ENCODE measurements at places on chromosomes 6 and 20.
A peak's percentile ranks its signal among the peaks of the same experiment; 100 is the strongest.

DNA sequence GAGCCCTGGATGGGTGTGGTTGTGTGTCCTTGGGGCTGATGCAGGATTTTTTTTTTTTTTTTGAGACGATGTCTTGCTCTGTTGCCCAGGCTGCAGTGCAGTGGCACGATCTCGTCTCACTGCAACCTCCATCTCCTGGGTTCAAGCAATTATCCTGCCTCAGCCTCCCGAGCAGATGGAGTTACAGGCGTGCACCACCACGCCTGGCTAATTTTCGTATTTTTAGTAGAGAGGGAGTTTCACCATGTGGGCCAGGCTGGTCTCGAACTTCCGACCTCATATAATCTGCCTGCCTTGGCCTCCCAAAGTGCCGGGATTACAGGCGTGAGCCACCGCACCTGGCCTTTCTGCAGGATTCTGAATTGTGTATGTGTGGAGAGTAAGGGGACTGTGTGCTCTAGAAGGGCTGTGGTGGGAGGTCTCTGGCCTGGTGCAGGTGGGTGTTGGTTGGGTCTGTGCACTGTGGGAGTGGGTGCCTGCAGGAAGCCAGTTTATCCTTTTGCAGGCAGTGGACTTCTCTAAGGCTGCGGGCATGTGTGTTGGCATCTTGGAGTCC is 11.0 kb upstream of the ID1 start:
- no peak for DNase-seq

DNA sequence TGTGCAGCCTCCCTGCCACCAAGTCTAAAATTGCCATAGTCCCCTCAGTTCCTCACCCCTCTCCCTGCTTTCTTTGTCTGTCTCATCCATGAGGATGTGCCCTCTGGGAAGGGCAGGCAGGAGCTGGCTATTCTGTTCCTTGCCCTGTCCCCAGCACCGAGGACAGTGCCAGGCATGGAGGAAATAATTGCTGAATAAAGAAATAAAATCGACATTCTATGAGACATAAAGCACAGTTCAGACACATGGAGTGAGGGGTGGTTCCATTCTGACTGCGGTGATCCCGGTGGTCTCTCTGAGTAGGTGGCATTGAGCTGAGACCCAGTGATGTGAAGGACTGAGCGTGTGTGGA is 23.5 kb upstream of the NOL4L start:
- DNase-seq = no peak

GRCh38 chr20:18005170-18005989 is 36.6 kb downstream of the MGME1 start:
- no peak for DNase-seq

DNA sequence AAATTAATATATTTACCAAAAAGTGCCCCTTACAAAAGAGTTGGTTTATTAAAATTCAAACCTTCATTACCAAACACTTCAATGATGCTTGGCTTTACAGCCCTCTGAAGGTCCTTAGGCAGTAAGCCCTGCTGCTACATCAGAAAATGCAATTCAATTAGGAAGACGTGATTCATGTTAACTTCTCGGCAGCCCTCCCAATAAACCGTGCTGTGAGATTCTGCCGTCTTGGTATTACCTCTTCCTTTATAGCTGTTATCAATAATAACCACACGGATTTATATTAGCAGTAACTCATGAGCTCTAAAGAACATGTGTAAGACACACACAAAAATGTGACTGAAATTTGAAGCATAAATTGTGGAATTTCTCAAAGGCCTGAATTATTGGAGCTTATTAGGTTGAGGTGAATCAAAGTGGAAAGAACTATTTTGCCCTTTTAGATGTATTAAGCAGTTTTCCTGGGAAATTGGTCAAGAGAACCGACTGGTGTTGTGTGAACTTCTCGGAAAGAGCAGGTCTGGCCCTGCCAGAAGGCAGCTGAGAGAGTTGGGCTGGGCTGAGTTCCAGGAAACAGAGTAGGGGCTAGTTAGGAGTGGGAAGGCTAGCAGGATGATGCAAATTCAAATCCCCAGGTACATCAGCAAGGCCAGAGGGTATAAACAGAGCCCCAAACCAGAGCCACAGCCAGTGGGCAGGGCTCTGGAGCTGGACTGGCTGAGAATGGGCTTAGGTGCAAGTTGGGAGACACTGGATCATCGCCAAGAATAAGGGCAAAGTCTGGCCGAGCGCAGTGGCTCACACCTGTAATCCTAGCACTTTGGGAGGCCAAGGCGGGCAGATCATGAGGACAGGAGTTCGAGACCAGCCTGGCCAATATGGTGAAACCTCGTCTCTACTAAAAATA is 33.1 kb downstream of the FGD2 start:
- DNase-seq = no peak

DNA sequence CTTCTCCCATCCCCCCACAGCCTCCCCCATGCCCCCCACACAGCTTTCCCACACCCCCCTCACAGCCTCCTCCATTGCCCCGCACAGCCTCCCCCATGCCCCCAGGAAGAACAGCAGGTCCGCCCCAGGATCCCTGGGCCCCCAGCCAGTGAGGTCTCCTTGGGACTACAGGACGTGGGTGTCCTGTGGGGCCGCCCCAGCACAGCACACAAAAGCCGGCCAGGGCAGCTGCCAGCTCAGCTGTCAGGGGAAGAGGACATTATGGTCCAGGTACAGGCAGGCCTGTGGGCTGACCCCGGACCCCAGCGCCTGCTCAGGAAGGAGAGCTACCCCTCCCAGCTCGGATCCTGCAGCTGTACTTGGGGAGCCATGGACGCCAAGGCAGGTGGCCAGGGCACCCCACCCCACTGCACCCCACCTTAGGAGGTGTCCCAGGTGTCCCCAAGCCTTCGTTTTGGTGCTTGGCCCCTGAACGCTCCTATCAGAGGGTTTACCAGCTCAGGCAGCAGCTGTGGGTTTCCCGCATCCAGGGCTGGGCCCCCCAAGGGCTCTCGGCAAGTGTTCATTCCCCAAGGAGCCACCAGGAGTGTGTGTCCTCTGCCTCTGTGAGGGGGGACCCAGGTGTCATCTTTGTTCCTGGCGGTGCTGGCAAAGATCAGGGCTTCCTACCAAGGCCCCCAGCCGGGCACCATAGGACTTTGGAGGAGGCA is 42.3 kb upstream of the GATA5 start:
- no peak for DNase-seq

- DNase-seq = no peak
These were observed 81.0 kb downstream of the METTL24 start for GRCh38 chr6:110277100-110277665.

DNA sequence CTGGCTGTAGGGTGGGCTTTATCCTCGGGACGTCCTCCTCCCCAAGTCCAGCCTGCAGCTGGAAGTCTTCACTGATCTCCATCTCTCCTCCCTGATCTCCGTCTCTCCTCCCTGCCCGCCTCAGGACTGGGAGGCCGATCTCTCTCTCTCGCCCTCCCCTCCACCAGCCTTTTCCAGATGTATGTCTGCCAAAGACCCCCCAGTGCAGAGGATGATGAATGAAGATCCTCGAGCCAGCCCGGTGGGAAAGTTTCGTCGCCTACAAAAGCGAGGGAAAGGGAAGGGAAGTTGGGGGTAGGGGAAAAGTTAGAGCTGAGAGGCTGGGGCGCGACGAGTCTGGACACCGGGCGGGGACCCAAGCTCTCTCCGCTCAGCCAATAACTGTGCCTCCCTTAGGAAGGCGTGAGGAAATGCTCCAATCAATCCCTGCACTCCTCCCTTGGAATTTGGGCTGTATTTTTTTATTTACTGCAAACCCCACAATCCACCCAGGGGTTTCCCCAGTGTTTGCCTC is 595 bp upstream of the SRF start:
- peak; percentile 84 for DNase-seq

DNA sequence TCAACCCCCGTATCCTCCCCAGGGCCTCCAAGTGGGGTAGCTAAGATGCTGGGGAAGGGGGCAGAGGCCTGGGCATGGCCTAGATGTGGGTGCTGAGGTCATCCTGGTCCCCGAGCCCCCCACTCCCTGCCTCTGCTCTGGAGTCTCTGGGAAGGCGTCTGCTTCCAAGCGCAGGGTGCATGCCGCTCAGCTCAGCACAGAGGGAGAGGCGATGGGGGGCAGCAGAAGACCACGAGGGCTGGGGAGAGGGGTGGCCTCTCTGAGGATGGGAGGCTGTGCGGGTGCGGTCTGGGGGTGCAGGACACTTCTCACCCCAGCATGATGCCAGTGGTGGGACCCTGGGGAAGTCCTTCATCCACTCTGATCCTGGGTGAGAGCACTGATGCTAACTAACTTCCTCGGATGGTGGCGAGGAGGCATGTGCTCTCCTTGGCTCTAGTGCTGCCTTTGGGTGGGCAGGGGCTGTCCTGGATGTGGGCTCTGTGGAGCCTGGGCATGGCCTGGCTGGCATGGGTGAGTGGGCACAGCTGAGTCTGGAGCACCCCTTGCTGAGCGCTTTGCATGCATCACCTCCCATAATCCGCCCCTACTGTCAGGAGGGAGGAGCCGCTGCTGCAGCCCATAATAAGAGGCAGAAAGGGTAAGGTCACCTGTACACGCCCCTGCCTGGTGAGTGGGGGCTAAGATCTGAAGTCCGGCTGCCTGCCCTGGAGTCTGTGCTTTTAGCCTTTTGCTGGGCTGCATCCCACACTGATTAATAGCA is 34.7 kb downstream of the EFCAB8 start:
- DNase-seq = no peak

DNA sequence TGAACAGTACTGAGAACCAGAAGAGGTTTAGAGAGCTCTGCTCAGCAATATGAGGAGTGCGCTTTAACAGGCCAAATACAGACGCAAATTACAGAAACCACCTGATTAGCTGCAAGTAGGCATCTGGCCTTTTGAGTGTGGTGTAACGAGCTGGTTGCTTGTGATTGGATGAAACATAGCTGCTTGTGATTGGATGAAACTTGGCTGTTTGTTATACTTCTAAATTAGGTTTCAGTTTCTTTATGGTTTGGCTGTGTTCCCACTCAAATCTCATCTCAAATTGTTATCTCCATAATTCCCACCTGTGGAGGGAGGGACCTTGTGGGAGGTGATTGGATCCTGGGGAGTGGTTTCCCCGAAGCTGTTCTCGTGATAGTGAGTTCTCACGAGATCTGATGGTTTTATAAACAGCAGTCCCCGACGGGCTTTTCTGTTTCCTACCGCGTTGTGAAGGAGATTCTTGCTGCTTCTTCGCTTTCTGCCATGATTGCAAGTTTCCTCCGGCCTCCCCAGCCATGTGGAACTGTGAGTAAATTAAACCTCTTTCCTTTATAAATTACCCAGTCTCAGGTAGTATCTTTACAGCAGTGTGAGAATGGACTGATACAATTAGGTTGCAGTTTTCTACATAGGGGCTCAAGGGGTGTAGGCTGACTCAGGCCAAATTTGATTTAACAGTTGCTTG is 655.9 kb upstream of the MAN1A1 start:
- no peak for DNase-seq

GRCh38 chr6:166757232-166758135 is 130.4 kb upstream of the RPS6KA2 start:
- DNase-seq = no peak

- no peak for DNase-seq
These were observed 53.4 kb downstream of the AKAP12 start for GRCh38 chr6:151292974-151293687.

DNA sequence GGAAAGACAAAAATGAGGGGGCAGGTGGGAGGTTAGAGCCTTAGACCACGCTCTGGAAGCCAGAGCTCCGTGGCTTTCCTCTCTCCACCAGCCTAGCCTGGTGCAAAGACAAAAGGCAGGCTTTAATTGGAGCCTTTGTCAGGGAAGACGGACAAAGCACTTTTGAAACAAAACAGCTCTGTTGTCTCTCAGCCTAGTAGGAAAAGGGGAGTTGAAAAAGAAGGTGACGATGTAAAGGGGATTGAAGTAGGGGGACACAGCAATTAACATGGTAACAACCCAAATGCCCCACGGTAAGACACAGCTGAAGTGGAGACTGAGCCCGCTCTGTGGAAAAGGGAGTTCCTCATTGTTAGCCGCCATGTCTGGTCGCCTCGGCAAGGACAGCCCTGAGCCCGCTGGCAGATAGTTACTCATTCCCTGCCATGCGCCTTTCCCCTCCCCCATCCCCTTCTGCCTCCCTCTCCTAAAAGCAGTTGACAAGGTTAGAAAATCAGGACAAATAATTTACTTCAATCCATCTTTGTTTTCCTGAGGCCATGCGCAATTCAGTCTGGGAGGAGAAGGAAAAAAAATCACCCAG is 93.0 kb downstream of the TCP11 start:
- DNase-seq = no peak

Data from PC-3 (cell line).